ENCODE measurements at places on chromosomes 11 and 22.

DNA sequence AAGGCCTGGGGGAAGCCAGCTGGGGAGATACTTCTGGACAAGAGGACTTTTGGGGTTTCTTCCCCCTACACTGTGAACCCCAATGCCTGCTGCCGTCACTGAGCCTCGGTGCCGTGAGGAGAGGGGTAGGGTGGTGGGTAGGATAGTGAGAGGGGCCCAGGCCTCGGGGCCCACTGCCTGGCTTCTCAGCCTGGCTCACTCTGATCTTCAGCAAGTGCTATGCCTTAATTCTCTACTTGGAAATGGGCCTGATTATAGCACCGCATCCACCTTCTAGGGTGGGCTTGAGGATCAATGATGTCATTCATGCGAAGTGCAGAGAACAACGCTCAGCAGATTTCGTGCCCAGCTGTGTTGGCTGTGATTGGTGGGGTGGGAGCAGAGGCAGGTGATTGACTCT lies 76.7 kb upstream of the NECTIN1 start:
- DNase-seq: no peak

GRCh38 chr11:92841719-92842118 lies 127.7 kb upstream of the MTNR1B start:
- DNase-seq: peak; percentile 32

DNA sequence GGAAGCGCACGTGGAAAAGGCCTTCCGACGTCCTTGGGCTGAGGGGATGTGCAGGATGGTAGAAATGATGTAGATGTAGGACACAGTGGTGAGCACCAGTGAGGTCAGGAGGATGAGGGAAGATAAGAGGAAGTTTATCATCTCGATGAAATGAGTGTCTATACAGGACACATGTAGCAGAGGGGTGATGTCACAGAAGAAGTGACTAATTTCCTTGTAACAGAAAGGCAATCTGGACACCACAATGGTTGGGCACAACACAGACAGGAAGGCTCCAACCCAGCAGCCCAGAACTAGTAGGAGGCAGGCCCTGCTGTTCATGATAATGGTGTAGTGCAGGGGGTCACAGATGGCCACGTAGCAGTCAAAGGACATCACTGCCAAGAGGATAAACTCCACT lies 35.0 kb upstream of the OR6M1 start:
- DNase-seq: peak; percentile 11

DNA sequence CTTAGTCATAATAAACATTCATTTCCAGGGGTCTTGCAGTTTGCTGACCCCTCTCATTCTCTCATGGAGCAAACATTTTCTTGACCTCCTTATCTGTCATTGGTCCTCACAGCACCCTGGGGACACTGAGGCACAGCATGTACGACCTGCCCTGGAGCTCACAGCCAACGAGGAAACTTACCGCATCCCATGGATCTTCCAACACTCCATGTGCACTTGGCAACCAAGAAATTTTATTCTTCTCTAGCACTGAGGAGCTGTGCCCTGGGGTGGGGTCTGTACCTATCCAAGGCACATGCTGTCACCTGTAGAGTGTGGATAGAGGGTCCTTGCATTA lies 69.4 kb upstream of the IGLL5 start:
- DNase-seq: no peak

DNA sequence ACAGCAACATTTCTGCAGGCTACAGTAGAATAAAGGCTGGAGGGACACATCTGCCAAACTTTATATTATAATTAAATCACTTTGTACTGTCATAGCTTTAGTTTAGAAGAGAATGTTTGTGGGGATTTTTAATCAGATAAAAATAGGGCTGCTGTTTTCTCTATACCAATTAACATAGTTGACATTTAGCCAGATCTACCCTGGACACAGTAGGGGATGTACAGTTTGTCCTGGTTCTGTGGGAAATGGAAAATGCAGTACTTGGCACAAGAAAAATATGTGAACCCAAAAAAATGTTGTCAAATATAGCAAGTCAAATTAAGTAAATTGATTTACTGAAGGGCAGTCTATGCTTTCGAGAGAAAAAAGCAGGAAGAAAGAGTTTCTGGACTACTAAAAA lies 20.8 kb upstream of the PICALM start:
- peak; percentile 51 for DNase-seq

DNA sequence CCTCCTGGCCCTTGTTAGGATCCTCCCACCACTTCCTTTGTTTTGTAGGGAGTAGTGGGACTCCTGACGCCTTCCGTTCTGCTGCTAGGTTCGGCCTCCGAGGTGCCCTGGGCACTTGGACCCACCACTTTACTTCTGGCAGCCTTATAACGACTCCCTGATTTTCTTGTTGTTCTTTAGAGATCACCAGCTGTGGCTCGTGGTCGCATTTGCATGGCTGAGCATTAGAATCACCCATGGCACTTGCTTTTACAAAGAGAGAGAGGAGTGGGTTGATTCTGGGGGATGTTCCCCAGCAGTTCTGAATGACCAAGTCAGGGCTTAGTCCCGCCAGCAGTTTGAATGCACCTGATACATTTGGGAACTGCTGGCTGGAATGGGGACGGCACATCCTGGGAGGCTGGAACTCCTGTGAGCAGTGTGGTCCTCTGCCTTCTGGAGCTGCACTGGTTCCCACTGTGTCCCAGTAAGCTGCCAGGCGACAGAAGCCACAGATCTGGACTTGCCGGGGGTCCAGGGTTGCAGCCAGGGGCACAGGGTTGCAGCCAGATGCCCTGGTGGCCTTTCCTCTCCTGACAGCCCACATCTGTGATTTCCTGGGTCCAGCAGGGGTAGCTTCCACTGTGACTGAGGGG lies 4.1 kb downstream of the TUB start:
- no peak for DNase-seq

DNA sequence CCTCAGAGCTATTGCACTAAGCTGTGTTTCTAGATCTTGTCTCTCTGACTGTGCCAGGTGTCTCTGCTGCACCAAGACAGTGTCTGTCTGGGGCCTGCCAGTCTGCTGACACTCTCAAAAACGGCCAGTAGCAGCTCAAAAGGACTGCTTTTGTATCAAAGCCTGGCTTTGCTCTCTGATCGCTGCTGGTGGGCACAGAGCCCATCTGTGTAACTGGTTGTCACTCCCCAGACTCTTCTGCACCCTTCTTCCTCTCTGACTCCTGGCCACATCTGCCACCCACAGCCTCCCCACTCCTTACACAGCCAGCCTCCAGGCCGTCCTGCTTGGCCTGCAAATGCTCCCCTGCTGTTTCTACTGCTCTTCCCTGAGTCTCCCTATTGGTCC lies 26.5 kb downstream of the MED15 start:
- DNase-seq: peak; percentile 23
